CD4-positive, alpha-beta T cell treated with Interleukin-17A for 4 hours (primary cell): ENCODE measurements at places on chromosomes 16 and 17.
A peak's percentile ranks its signal among the peaks of the same experiment; 100 is the strongest.

- DNase-seq, result no peak
Observed at GRCh38 chr16:69873783-69874182, 77.4 kb upstream of the CLEC18A start.

- no peak for DNase-seq
Observed at GRCh38 chr17:49574945-49575678, 559 bp upstream of the NXPH3 start.

- DNase-seq, result no peak
Observed at GRCh38 chr16:6682142-6682811, 650.4 kb upstream of the RBFOX1 start.

GRCh38 chr16:30051518-30051917 is 14.0 kb upstream of the ALDOA start:
- no peak for DNase-seq

- DNase-seq, result no peak
Observed at GRCh38 chr16:79305074-79305473, 295.5 kb downstream of the MAF start.

DNA sequence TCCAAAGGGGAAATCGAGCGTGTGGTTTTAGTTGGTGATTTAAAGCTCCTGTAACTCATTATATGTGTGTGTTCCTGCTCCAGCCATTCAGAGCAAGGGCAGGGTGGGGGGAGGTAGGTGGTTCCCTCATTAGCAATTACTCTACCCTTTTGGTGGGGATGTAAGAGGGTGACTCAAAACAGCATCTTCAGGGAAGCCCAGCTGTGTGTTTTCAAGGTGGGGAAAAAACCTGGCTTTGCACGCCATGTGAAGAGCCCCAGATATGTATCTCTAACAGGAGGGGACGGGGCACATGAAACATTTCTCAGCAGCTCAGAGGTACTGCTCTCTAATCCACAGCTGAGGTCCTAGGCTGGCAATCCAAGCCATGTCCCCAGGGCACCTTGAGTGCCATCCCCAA is 241.3 kb upstream of the ZFHX3 start:
- no peak for DNase-seq

GRCh38 chr16:85370881-85371651 is 242.1 kb upstream of the GSE1 start:
- DNase-seq, result no peak

DNA sequence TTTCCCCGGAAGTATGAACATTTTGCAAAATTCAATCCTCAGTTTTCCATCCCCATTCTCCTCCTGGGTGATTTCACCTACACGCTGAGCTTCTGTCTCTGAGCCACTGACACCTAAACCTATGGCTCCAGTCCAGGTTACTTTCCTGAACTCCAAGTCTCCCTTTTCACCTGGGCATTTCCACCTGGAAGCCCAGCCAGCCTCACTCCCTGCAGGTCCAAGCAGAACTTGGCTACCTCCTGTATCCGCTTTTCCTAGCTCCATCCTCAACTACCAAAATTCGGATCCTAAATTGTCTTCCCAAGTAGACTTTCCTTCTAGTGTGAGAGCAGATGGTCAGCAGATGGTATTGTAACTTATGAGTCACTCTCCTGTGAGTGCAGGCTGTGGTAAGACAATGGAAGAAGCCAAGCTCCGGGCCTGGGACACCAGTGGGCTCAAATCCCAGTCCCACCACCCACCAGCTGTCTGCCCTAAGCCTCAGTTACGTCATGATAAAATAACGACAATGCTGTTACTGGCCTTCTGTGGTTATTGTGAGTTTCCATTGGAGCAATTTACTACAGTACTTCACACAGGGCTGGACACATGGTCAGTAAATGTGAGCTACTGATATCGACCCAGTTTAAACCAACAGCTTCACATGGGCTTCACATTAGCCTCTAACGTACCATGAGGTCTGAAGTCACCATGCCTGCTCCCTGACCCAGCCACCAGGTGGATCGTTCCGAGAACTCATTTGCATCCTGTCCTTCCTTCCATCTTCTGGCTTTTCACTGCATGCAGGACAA is 33.3 kb downstream of the PECAM1 start:
- no peak for DNase-seq

DNA sequence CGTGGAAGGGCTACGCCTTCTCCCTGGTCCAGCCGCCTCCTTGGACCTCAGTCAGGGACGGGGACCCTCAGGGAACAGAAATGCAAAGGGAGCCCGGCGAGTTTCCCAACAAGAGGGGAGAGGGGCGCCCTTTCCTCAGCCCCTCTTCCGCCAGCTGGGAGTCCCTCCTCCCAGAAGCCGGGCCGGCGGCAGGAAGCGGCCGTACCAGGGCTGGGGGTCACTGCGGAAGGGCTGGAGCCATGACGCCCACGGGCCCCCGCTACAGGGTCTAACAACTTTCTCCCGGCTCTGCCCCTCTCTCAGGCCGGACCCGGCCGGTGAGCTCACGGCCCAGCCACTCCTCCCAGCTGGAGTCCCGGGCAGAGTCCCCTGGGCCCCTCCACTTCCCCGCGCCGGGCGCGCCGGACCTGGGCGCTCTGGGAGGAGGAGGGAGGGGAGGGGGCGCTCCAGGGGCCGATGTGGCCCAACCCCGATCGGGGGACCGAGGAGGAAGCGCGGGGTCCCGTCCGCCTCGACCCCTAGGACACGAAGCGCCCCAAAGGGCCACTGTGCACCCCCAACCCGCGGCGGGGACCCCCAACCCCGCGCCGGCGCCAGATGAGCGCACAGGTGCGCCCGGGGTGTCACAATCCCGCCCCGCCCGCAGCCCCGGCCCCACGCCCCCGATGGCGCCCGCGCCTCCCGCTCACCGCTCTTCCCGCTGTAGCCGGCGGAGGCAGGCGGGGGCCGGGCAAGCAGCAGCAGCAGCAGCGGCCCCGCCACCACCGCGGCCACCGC is 578 bp downstream of the PGAP6 start:
- DNase-seq, result peak; percentile 61

DNA sequence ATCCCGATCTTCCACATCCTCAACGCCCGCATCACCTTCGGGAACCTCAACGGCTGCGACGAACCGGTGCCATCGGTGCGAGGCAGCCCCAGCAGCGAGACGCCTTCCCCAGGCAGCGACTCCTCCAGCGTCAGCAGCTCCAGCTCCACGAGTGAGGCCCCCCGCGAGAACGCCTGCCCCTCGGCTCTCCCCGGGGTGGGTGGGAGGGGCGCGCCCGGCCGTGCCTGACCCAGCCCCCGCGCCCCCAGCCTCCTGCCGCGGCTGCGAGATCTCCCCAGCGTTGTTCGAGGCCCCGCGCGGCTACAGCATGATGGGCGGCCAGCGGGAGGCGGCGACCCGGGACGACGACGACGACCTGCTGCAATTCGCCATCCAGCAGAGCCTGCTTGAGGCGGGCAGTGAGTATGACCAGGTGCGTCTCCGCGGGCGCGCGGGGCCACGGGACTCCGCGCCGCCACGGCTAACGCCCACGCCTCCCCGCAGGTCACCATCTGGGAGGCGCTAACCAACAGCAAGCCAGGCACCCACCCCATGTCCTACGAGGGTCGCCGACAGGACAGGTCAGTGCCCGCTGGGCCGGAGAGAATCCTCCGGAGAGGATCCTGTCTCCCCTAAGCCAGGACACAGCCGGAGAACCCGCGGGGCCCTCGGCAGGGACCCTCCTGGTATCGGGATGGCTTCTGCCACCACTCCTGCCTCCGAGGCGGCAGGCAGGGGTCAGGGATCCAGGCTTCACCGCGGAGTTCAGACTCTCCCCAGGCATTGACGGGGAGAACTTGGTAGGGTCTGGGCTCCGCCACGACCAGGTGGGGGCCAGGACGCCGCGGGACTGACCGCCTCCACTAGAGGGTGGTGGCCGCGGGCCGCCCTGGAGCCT is 10.1 kb downstream of the CORO6 start:
- no peak for DNase-seq

GRCh38 chr16:57648125-57648524 is 19.7 kb downstream of the ADGRG1 start:
- no peak for DNase-seq

DNA sequence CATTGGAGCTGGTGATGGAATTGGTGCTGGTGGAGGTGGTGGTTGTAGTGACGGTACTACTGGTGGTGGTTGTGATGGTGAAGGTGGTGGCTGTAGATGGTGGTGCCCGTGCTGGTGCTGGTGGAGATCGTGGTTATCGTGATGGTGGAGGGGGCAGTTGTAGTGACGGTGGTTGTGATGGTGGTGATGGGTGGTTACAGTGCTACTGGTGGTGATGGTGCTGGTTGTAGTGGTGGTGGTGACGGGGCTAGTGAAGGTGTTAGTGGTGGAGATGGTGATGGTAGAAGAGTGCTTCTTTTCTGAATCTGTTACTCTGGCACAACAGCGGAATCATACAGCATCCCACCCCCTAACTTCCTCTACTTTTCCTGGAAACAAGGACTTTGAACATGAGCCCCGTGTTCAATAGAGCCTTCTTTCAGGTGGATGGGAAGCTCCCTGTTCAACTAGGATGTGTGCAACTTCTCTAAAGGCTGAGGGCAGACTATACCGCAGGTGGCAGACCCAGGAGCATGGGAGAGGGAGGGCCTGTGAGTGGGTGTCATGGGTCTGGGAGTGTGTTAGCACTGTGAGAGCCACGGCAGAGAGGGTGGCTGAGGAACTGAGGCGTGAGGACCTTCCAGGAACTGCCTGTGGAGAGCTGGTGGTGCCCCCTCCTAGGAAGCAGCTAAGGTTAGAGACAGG is 8.2 kb downstream of the TBX21 start:
- DNase-seq, result no peak

DNA sequence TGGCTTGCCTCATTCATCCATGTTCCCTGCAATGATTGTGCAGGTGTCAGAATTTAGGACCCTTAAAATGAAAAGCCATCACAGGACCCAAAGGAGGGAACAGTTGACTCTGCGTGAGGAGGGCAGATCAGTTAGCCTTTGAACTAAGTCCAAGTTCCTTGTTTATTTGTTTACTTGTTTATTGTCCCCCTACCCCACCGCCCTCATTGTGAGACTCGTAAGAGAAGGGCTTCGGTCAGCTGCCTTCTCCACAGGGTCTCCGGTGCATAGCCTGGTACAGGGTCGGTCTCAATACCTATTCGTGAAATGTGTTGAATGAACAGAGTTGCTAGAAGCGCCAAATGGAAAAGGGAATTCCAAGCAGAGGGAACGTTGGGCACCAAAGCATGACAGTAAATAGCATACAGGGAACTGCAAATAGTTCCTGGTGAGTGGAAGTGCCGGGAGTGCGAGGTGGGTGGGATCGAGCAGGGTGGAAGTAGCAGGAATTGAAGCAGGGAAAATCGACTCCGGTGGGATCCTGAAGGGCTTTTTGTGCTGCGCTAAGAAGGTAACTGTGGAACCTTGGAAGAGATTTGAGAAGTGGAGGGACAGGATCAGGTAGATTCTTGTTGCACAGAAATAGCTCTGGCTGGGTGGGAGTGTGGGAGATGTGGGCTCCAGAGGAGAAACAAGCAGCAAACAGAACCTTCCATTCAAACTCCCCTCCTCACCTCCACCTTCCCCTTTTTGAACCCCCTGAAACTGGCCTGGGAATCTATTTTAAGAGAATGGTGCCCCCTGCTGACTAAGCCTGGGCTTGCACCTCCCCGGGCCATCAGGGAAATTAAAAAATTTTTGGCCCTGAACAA is 12.7 kb downstream of the SLC35B1 start:
- peak; percentile 81 for DNase-seq

DNA sequence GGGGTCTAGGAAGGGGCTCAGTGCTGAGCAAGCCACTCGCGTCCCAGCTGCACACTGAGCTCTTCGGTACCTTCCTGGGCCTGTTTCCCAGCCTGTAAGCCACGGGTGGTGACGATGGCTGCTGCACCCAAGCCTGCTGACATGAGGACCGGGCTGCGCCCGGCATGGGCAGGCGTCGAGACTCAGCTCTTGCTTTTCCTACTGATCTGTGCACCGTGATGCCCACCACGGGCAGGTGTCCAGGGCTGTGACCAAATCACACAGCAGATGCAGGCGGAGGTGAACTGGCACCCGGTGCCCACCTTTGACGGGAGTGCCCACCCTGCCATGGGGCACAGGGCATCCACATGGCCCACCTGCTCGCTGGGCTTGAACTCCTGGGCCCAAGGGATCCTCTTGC is 17.9 kb downstream of the CCDC57 start:
- no peak for DNase-seq

DNA sequence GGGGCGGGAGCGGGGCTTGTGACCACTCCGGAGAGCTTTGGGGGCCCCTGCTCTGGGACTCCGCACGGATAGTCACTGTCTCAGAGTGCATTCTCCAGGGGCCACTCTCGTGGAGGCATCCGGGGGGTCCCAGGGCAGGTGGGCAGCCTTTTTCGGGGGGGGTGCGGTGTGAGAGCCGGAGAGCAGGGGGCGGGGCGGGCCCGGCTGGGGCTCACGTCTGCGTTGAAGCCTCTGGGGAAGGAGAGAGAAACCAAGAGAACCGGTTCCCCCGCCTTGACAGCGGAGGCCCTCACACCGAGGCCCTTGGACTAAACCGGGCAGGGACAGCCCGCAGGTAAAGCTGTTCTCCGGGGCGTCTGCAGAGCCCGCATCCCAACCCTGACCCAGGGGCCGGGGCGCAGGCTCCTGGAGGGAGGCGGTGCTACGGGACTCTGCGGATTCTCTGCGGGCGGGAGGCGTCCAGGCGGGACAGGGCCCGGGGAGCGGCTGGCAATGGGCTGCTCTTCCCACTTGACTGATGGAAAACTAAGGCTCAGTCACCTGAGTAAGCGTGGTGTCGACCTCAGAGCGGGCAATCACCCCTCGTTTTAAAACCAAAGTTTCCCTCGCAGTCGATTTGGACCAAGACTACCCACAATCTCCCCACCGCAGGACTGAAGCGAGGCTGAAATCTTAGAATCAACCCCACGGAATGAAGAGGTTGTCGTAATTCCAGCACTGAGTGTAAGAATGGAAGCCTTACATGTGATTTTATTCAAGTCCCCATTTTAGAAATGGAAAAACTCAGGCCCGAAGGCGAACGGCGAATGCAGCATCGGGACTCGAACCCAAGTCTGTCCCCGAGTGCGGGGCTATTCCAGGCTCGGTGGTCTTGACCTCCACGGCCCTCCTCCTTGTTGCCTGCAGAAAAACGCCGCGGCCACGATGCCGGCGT is 49.6 kb upstream of the AMZ2 start:
- peak; percentile 45 for DNase-seq

DNA sequence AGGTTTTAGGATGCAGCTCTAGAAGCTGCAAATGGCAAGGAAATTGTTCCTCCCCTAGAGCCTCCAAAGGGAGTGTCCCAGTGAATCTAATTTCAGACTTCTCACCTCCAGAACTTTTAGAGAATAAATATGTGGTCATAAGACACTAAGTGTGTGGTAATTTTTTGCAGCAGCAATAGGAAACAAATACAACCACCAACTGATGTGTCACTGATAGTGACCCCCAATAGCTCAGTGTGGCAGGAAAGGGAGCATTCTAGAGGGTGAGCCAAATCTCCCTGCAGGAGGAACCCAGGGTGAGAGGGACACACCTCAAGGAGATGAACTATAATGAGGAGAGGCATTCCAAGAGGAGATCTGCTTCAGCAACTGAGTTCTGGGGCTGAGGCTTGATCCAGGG is 4.1 kb downstream of the CCL4L2 start:
- DNase-seq, result no peak
